HepG2 (cell line): ENCODE measurements at places on chromosomes 11 and 22. TPM values are rescaled to one million over a fixed set of nuclear protein-coding genes. Genes with fewer than 3 reads are reported as not detected.

- no peaks in the 10 kb centered on the region for H3K4me1 ChIP-seq
- H3K27me3 ChIP-seq: no peaks in the 10 kb centered on the region
- no peak overlapping the region for H3K27ac ChIP-seq
- no peak overlapping the region for H3K4me3 ChIP-seq
Observed at GRCh38 chr11:114359342-114359741, 41.0 kb downstream of the C11orf71 start.

- peak; percentile 65 for DNase-seq
- H3K27ac ChIP-seq: no peak overlapping the region
- H3K4me1 ChIP-seq: peaks cover 34% of the 10 kb centered on the region
- H3K36me3 ChIP-seq: no peaks in the 10 kb centered on the region
- H3K4me3 ChIP-seq: no peak overlapping the region
Observed at GRCh38 chr11:83836883-83837654, 550.9 kb upstream of the CCDC90B start.

DNA sequence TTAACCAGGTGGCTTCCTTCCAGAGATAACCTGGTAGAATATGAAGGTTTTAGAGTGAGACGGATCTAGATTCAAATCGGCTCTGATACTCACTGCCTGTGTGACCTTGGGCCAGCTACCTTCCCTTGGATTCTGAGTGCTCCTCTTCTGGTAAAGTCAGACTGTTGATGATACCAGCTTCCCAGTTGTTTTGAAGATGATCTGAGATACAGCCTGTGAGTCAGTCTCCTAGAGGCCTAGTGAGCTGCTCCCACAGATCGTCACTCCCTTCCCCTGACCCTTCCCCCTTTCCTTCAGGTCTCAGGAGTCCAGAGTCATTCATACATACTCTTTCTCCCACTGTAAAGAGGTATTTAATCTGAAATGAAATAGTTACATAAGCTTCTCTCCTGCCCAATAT is 207.8 kb downstream of the GRIK4 start:
- no peak overlapping the region for H3K27ac ChIP-seq
- no peaks in the 10 kb centered on the region for H3K36me3 ChIP-seq
- peaks cover 7% of the 10 kb centered on the region; the same call in 1 of the 2 replicates for H3K4me1 ChIP-seq

- peaks cover 20% of the 10 kb centered on the region for H3K36me3 ChIP-seq
- peaks cover 27% of the 10 kb centered on the region for H3K4me1 ChIP-seq
- no peaks in the 10 kb centered on the region for H3K27me3 ChIP-seq
- DNase-seq: no peak
- no peak overlapping the region for H3K27ac ChIP-seq
Observed at GRCh38 chr11:116777056-116777455, 4.3 kb upstream of the BUD13 start.

- no peak overlapping the region for H3K4me3 ChIP-seq
- no peaks in the 10 kb centered on the region for H3K4me1 ChIP-seq
- no peak overlapping the region for H3K27ac ChIP-seq
- no peaks in the 10 kb centered on the region for H3K36me3 ChIP-seq
Observed at GRCh38 chr11:80365076-80365725, 924.4 kb upstream of the TENM4 start.

DNA sequence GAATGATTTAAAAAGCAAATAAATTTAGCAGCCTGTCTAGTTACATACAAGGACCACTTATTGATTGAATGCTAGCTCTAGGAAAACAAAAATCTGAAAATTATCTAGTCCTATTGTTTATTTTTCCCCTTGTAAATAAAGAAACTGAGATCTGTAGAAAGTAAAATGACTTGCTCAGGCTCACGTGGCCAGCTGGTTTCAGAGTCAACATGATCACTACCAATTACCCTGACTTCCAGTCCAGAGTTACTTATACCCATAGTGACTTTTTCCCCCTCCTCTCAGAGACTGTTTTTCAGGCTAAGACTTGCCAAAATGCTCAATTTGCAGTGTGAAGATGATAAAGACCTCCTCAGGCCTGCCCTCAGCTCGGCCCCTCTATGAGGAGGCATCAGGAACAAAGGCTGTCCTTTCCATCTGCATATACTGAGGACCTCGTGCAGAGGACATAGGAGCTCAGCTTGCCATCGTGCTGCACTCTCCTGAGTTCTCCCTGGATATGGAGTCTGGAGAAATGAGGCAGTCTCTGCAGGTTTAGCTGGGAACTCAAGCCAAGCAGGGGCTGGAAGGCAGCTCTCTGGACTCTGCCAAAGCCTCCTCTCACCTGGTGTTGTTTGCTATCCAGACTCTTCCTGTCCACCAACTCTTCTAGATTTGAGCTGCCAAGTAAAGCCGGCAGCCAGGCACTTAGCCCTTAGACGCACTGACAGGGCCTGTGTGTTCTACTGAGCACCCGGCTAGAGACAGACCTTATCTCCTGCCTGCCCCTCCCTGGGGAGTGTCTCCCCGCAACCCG is 883.3 kb downstream of the NTM start:
- no peaks in the 10 kb centered on the region for H3K4me1 ChIP-seq
- no peaks in the 10 kb centered on the region for H3K36me3 ChIP-seq
- H3K4me3 ChIP-seq: no peak overlapping the region
- H3K27ac ChIP-seq: no peak overlapping the region
- peaks cover 5% of the 10 kb centered on the region; the same call in 1 of the 3 replicates for H3K27me3 ChIP-seq
- no peak for DNase-seq

DNA sequence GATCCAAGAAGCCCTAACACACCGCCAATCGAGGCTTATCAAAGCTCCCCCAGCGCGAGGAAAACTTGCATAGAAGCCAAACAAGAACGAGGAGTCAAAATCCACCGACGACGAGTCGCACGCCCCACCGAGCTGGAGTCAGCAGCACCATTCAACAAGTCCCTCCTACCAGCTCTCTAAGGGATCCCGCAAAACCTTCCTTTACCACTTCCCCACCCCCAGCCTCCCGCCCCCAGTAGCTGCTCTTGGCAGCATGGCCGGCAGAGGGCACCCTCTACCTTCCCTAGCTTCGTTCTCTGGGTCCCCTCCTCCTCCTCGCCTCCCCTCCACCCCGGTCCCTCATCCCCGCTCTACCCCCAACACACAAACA is 1.4 kb downstream of the BDNF start:
- no peaks in the 10 kb centered on the region for H3K36me3 ChIP-seq
- peak; percentile 43 for DNase-seq
- peaks cover 29% of the 10 kb centered on the region for H3K4me1 ChIP-seq
- no peak overlapping the region for H3K4me3 ChIP-seq
- no peak overlapping the region for H3K27ac ChIP-seq

DNA sequence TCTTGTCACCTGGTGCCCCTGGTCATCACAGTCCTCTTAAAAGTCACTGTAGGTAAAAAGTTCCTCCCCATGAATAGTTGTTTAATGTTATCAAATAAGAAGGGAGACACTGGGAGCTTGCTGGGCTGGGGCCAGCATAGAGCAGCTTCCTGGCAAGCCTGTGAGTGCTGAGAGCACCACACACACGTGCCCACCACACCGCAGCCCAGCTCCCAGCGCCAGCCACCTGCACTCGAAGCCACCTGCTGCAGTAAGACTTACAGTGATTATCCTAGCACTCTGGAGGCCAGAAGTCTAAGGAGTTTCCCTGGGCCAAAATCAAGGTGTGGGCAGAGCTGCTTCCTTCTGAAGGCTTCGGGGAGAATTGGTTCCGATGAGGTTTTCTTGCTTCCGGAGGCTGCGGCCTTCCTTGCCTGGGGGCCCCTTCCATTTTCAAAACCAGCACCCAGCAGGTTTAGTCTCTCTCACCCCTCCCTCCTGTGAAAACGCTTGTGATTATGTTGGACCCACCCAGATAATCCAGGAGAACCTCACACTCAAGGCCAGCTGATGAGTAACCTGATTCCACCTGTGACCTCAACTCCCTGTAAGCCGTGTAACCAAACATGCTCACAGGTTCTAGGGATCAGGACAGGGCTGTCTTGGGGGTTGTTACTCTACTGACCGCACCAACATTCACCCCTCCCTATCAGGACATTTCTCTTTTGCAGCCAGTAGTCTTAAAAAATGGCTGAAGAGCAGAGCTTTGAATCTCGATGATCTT is 687.2 kb downstream of the TBC1D22A start:
- H3K4me3 ChIP-seq: no peak overlapping the region
- H3K27me3 ChIP-seq: peaks cover 4% of the 10 kb centered on the region
- DNase-seq: no peak
- H3K27ac ChIP-seq: no peak overlapping the region
- no peaks in the 10 kb centered on the region for H3K4me1 ChIP-seq

DNA sequence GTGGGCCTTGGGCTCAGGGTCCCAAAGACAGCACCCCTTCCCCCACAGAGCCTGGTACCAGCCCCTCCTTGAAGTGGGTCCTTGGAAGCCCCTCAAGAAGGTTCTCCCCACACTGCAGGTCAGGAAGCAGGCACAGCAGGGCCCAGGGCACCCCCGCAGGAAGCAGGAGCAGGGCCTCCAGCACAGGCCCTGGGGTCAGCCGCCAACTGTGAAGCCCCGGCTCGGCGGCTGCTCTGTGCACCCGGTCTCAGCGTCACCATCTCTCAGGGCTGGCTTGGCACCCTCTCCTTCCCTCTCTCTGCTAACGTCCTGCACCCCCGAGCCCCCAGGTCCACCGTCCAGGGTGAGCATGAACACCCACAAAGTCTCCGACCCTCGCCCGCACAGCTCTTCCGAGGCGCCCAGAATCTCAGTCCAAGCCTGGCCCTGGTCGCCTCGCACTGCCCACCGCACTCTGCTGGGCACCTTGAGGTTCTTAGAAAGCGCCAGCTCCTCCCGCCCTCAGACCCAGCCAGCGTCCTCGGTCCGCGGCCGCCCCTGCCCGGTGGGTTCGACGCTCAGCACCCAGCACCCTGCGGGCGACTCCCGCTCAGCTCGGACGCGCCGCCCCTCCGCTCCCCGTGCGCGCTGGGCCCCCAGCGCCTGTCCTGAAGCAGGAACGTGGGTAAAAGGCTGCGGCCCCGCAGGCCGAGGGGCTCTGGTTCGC is 1.4 kb upstream of the SIGIRR start:
- H3K4me1 ChIP-seq: peaks cover 39% of the 10 kb centered on the region
- no peak for DNase-seq
- H3K4me3 ChIP-seq: peak overlapping the region; percentile 67
- H3K36me3 ChIP-seq: no peaks in the 10 kb centered on the region
- peaks cover 2% of the 10 kb centered on the region; the same call in 1 of the 2 replicates for H3K27me3 ChIP-seq

The OR10D3 gene
- total RNA-seq: not detected in 2 replicates
